ENCODE measurements at places on chromosomes 4 and X. TPM values are rescaled to one million over a fixed set of nuclear protein-coding genes. Genes with fewer than 3 reads are reported as not detected.

DNA sequence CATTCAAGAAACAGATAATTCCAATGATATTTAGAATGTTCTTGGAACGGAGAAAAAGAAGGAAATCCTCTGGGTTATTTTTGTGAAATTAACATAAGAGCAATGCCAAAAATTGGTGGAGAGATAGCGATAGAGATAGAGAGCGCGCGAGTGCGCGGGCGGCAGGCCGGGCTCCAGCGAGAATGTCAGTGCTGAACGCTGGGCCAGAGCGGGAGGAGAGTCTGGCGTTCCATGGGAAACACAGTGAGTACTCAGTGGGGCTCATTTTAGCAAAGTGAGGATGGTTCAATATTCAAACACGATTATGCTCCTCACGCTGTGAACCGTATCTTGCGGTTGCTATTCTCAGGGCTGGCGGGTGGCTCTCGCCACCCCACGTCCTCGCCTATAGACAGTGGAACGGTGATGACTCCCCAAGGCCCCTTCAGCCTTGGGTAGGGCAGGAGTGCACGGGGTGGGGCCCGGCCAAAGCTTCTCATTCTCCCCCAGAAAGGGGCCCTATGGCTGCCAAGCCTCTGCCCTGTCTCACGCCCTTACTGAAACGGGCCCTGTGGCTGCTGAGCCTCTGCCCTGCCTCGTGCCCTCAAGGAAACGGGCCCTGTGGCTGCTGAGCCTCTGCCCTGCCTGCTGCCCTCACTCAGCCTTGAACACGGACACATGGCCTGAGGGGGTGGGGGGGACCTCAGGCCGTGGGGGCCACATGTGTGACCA is 16.9 kb downstream of the CPLX1 start:
- DNase-seq = no peak
- no peaks in the 10 kb centered on the region for H3K4me1 ChIP-seq
- H3K36me3 ChIP-seq = no peaks in the 10 kb centered on the region
- H3K4me3 ChIP-seq = no peak overlapping the region
- no peak overlapping the region for H3K27ac ChIP-seq

- H3K4me1 ChIP-seq = peaks cover 5% of the 10 kb centered on the region
- H3K27me3 ChIP-seq = no peaks in the 10 kb centered on the region
- no peak for DNase-seq
- no peak overlapping the region for H3K4me3 ChIP-seq
These were observed 37.4 kb downstream of the CCKAR start for GRCh38 chr4:26452565-26453531.

- no peaks in the 10 kb centered on the region for H3K4me1 ChIP-seq
- H3K4me3 ChIP-seq = no peak overlapping the region
- no peaks in the 10 kb centered on the region for H3K36me3 ChIP-seq
These were observed 145.6 kb upstream of the DCAF8L1 start for GRCh38 chrX:28126886-28127285.

DNA sequence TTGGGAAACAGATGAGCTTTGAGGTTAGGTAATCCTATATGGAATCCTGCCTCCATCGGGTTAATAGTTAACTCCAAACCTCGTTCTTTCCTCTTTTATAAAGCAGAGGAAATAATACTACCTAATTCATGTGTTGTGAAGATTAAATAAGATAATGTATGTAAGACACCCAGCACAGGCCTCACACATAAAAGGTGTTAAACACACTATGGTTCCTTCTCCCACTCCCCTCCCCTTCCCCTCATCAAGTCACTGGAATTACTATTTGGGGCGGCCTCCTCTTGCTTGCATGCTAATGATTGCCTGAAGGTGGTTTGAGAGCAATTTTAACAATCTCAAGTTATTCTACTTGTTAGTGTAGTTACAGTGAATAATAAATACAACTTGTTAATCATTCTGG is 404.4 kb upstream of the RASGEF1B start:
- H3K4me3 ChIP-seq = no peak overlapping the region
- H3K27ac ChIP-seq = no peak overlapping the region
- H3K27me3 ChIP-seq = peaks cover 1% of the 10 kb centered on the region
- no peaks in the 10 kb centered on the region for H3K4me1 ChIP-seq
- H3K36me3 ChIP-seq = no peaks in the 10 kb centered on the region

- no peaks in the 10 kb centered on the region for H3K4me1 ChIP-seq
- H3K36me3 ChIP-seq = no peaks in the 10 kb centered on the region
- H3K4me3 ChIP-seq = no peak overlapping the region
- no peak for DNase-seq
These were observed 1322.5 kb downstream of the PCDH7 start for GRCh38 chr4:32042486-32043247.

- peak; percentile 59 for DNase-seq
These were observed 23.9 kb upstream of the APLN start for GRCh38 chrX:129678614-129679195.

DNA sequence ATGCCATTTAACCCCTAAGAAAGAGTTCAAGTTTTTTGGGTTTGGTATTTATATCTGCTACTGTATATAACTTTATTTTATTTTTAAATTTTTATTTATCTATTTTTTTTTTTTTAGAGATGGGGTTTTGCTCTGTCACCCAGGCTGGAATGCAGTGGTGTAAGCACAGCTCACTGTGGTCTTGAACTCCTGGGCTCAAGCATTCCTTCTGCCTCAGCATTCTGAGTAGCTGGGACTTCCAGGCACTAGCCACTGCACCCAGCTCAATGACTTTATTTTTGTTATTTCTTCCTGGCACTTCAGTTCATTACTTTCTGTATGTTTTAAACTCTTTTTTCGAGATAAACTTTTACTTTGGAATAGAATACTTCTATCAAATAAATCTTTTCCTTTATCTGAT is 42.4 kb upstream of the PGAM4 start:
- no peaks in the 10 kb centered on the region for H3K4me1 ChIP-seq
- DNase-seq = no peak
- H3K27ac ChIP-seq = no peak overlapping the region
- peaks cover 5% of the 10 kb centered on the region for H3K36me3 ChIP-seq
- no peak overlapping the region for H3K4me3 ChIP-seq

GRCh38 chr4:67451464-67451863 is 93.8 kb downstream of the CENPC start:
- no peak overlapping the region for H3K27ac ChIP-seq
- H3K27me3 ChIP-seq = no peaks in the 10 kb centered on the region
- DNase-seq = no peak
- H3K4me3 ChIP-seq = no peak overlapping the region
- no peaks in the 10 kb centered on the region for H3K4me1 ChIP-seq
- H3K36me3 ChIP-seq = peaks cover 43% of the 10 kb centered on the region

- H3K27me3 ChIP-seq = no peaks in the 10 kb centered on the region
- no peak overlapping the region for H3K27ac ChIP-seq
- no peaks in the 10 kb centered on the region for H3K4me1 ChIP-seq
- no peaks in the 10 kb centered on the region for H3K36me3 ChIP-seq
These were observed 195.8 kb downstream of the PDHA2 start for GRCh38 chr4:96035727-96036126.

DNA sequence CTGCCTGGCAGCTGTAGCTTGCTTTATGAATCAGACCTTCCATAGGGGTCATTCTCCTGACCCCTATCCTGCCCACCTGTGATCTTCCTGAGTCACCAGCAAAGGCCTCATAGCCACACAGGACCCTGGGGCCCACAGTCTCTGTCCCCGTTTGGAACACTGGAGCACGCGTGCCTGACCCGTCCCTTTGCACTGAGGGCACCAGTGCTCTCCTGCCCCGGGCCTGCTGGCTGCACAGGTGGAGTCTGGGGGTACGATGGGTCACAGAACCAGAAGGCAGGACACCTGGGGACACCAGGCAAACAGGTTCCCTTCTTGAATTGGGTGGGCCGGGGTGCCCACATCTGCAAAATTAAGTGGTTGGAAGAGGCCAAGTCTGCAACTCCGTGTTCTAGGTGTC is 97.2 kb downstream of the CPZ start:
- H3K27me3 ChIP-seq = peaks cover 6% of the 10 kb centered on the region
- H3K27ac ChIP-seq = no peak overlapping the region
- H3K4me1 ChIP-seq = no peaks in the 10 kb centered on the region
- no peak overlapping the region for H3K4me3 ChIP-seq
- no peak for DNase-seq

DNA sequence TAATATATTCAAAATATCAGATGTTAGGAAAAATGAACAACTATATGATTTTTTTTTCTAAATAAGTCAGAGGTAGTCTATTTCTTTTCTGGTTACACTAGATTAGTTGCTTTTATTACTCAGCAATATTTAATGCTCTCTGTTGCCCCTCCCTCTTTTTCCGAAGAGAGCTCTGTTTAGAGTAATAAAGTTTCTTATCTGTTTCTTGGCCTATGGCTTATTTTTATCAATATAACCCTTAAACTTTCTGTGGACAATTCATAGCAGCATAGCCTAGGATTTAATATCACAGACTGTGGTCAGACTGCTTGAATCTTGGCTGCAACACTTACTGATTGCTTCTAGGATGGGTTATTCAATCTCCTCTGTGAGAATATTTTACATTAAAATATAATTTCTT is 2315.4 kb upstream of the AGA start:
- no peaks in the 10 kb centered on the region for H3K36me3 ChIP-seq
- H3K4me1 ChIP-seq = no peaks in the 10 kb centered on the region
- no peak for DNase-seq
- H3K27ac ChIP-seq = no peak overlapping the region
- H3K27me3 ChIP-seq = no peaks in the 10 kb centered on the region
- no peak overlapping the region for H3K4me3 ChIP-seq

DNA sequence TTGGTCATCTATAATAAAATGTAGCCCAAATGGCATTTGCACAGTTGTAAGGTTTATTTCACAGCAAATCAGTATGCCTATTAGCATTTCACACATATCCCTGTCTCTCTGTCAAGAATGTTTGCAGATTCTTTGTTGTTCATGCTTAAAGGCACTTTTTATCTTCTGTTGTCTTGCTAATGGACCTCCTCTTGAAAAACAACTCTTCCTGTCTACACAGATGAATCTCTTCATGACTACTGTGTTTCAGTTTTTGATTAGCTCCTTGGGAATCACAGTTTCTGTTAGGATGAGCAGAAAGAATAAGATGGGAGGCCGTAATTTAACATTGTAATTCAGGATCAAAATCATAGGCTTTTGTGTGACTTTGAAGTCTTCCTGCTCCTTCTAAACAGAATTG is 35.5 kb upstream of the SLC4A4 start:
- H3K4me3 ChIP-seq = no peak overlapping the region
- no peaks in the 10 kb centered on the region for H3K4me1 ChIP-seq
- H3K27ac ChIP-seq = no peak overlapping the region

- DNase-seq = no peak
- peaks cover 12% of the 10 kb centered on the region for H3K27me3 ChIP-seq
- H3K27ac ChIP-seq = no peak overlapping the region
These were observed 38.0 kb upstream of the LNX1 start for GRCh38 chr4:53629296-53629695.

- H3K27me3 ChIP-seq = no peaks in the 10 kb centered on the region
- peaks cover 8% of the 10 kb centered on the region for H3K4me1 ChIP-seq
- no peak overlapping the region for H3K4me3 ChIP-seq
- no peak for DNase-seq
These were observed 14.4 kb upstream of the CYBB start for GRCh38 chrX:37765507-37765906.

GRCh38 chr4:143406523-143406922 is 69.8 kb downstream of the GAB1 start:
- H3K27me3 ChIP-seq = peaks cover 9% of the 10 kb centered on the region
- H3K36me3 ChIP-seq = no peaks in the 10 kb centered on the region
- H3K27ac ChIP-seq = no peak overlapping the region
- H3K4me1 ChIP-seq = peaks cover 18% of the 10 kb centered on the region

DNA sequence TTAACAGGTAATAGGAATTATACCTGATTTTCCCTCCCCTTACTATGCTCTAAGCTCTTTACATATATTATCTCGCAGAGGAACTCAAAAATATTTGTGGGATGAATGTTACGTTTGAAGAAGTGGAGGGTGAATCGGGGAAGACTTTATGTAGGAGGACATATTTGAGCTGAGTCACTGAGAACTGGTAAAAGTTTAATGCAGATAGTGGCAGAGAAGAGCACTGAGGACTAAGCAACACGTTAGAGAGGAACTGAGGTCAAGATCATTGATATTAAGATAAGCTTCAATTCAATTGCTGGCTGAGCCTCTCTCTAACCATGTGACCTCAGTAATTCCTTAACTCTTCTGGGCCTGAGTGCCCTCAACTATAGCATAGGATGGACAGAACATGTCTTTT is 26.4 kb upstream of the ELOVL6 start:
- no peaks in the 10 kb centered on the region for H3K27me3 ChIP-seq
- no peak overlapping the region for H3K27ac ChIP-seq
- no peaks in the 10 kb centered on the region for H3K4me1 ChIP-seq
- H3K36me3 ChIP-seq = no peaks in the 10 kb centered on the region
- H3K4me3 ChIP-seq = no peak overlapping the region
- DNase-seq = no peak

GRCh38 chrX:150897421-150898320 is 797 bp downstream of the CD99L2 start:
- H3K27me3 ChIP-seq = no peaks in the 10 kb centered on the region
- DNase-seq = peak; percentile 78
- H3K36me3 ChIP-seq = no peaks in the 10 kb centered on the region
- H3K4me3 ChIP-seq = peak overlapping the region; percentile 76
- peak overlapping the region; percentile 72 for H3K27ac ChIP-seq
- peaks cover 7% of the 10 kb centered on the region for H3K4me1 ChIP-seq

GRCh38 chr4:31748382-31748781 is 1028.2 kb downstream of the PCDH7 start:
- H3K36me3 ChIP-seq = no peaks in the 10 kb centered on the region
- no peaks in the 10 kb centered on the region for H3K4me1 ChIP-seq
- no peaks in the 10 kb centered on the region for H3K27me3 ChIP-seq
- H3K4me3 ChIP-seq = no peak overlapping the region

GRCh38 chr4:7172946-7173345 is 19.4 kb upstream of the SORCS2 start:
- H3K36me3 ChIP-seq = no peaks in the 10 kb centered on the region
- peaks cover 5% of the 10 kb centered on the region for H3K4me1 ChIP-seq
- no peaks in the 10 kb centered on the region for H3K27me3 ChIP-seq
- no peak overlapping the region for H3K4me3 ChIP-seq

DNA sequence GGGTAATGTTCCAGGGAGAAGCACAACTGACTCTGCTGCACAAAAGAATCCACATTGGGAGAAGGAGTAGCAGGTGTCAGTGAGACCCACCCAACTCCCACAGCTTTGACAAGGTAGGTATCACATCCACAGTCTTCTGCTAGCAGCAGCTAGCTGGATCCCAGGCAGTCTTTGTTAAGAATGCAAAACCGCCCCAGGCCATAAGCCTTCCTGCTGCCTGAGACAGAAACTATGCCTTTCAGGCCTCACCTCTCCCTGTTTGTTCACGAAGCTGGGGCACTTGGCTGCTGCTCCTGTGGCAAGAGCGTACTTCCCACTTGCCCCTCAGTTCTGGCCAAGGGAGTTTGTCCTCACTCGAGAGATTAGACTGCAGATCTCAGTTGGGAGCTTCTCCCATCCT is 21.4 kb downstream of the RRAGB start:
- H3K27ac ChIP-seq = no peak overlapping the region
- no peaks in the 10 kb centered on the region for H3K4me1 ChIP-seq
- H3K36me3 ChIP-seq = peaks cover 47% of the 10 kb centered on the region
- no peaks in the 10 kb centered on the region for H3K27me3 ChIP-seq
- DNase-seq = no peak

GRCh38 chr4:90122355-90122748 is 4.8 kb upstream of the CCSER1 start:
- DNase-seq = no peak
- no peak overlapping the region for H3K4me3 ChIP-seq
- H3K27ac ChIP-seq = no peak overlapping the region
- peaks cover 32% of the 10 kb centered on the region for H3K27me3 ChIP-seq
- H3K36me3 ChIP-seq = no peaks in the 10 kb centered on the region

Gene SGMS2
- total RNA-seq = 0.14 TPM

Gene LPAR4
- not detected for total RNA-seq

Gene ATP1B4
- total RNA-seq = not detected

Gene HSD17B10
- 97.6 TPM for total RNA-seq

Gene CITED1
- total RNA-seq = not detected

Gene PDGFC
- not detected for total RNA-seq

Gene NEUROG2
- total RNA-seq = 0.16 TPM

Gene NSG1
- 5.6 TPM for total RNA-seq

Data from activated CD8-positive, alpha-beta T cell treated with anti-CD3 and anti-CD28 coated beads for 36 hours (primary cell).